Fibroblast of the aortic adventitia (primary cell): ENCODE measurements at places on chromosomes 12 and 14.
A peak's percentile ranks its signal among the peaks of the same experiment; 100 is the strongest.

GRCh38 chr14:89419973-89420482 is 3.0 kb upstream of the FOXN3 start:
- DNase-seq: no peak

DNA sequence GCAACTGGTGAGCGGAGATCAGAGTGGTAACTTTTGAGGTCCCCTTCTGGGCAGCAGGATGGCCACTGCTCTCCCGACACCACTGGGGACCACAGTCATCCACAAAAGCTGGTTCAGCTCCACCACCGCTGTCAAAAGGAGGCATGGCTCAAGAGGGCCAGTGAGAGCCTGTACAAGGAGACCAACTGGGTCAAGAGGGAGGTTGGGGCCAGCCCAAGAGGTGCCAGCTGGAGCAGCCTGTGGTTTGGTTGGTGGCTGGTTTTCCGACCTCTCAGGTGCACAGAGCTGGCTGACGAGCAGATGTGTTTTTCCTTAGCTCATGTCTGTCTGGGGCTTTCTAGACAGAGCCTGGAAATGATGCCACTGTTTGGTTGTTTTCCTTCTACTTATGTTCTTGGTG is 60.1 kb downstream of the ERH start:
- no peak for DNase-seq

DNA sequence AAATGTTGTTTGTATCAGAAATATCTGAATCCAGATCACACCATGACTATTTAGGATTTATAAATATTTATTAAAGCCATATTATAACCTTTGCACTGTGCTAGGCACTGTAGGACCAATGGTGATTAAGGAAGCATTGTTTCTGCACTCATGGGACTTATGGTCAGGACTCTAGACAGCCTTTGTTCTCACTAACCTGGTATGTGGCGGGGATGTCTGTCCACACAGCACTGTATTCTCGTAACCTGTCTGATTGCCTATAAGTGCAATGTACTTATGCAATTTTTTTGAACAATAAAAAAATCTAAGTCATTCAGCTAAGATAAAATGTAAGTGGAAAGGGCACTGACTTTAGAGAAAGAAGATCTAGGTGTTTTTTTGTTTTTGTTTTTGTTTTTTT is 6.7 kb upstream of the SSPN start:
- DNase-seq: no peak

DNA sequence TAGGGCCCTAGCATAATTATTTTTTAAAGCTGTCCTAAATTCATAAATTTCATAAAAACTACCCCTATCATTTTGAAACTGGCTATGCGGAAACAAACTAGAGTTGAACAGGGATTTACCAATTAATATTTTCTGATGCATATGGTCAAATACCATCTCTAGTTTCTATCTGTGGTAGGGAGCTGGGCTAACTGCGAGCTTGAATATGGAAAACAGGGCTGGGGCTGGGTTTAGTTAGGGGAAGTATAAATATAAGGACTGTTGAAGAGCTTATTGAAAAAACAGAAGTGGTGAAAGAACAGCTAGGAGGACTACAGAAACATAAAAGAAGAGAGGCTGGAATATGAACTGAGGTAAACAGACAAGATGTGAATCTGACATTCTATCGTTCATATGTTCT is 91.8 kb downstream of the SLC38A1 start:
- DNase-seq: no peak

- no peak for DNase-seq
These were observed 39.8 kb upstream of the DIO3 start for GRCh38 chr14:101521473-101521915.

DNA sequence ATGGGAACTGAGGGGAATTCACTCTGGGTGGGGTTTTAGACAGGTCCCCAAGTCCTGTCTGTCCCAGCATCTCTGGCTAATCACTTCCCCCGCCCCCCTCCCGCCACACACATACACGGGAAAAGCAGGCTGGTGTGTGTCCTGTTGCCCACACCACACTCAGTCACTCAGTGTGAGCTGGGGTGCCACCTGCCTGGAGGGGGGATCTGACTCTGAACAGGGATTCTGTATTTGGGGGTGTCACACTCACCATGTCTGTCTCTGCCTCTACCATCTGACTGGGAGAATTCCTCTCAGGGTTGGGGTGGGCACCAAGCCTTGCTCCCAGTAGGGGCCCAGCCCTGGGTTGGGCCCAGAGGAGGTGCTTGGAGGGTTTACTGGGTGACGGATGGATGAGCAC is 31.1 kb downstream of the SH2B3 start:
- DNase-seq: no peak

DNA sequence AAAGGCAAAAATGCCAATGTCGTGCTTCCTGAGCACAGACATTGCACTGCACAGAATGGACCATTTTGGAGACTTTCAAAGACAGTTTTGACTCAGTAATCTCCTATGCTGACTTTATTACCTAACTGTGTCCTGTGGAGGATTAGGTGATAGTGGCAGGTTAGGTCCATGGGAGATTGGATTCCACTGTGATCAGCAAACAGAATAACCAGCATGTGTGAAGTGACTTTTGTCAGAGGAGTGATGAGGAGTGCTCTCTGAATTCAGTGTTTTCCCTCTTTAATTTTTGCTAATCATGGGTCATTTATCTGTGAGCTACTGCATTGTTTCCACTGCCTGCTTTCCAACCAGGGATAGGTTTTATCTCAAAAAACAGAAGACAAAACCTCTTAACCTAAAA is 662.5 kb downstream of the DIO2 start:
- no peak for DNase-seq

- DNase-seq: no peak
These were observed 158.1 kb downstream of the AEBP2 start for GRCh38 chr12:19597167-19598026.

DNA sequence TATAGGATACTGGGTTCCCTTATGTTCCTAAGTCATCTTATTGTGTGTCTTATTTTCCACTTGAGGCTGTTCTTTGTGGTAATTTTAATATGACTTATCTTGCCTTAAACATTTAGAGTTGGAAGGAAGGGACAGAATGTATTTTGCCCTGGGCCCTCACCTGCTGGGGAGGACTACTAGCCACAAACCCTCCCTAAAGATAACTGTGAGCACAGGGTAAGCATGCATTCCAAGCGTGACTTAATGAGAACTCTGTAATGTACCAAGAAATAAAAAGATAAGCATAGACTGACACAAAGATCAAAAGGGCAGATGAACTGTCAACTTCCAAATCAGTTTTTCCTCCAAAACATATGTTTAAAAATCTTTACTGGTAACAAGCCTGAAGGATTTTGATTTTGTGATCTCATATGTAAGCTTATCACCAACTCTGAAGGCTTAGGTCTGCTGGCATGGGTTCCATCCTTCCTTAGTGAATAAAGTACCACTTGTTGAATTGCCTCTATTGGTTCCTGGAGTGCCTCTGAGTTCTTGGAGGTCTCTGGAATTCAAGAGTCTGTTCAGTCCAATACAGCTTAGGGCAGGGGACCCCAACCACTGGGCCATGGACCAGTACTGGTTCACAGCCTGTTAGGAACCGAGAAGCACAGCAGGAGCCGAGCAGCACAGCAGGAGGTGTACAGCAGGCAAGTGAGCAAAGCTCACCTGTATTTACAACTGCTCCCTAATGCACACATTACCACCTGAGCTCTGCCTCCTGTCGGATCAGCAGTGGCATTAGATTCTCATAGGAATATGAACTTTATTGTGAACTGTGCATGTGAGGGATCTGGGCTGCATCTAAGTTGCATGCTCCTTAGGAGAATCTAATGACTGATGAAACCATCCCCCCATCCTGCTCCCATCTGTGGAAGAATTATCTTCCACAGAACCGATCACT is 29.8 kb upstream of the NFYB start:
- DNase-seq: no peak

DNA sequence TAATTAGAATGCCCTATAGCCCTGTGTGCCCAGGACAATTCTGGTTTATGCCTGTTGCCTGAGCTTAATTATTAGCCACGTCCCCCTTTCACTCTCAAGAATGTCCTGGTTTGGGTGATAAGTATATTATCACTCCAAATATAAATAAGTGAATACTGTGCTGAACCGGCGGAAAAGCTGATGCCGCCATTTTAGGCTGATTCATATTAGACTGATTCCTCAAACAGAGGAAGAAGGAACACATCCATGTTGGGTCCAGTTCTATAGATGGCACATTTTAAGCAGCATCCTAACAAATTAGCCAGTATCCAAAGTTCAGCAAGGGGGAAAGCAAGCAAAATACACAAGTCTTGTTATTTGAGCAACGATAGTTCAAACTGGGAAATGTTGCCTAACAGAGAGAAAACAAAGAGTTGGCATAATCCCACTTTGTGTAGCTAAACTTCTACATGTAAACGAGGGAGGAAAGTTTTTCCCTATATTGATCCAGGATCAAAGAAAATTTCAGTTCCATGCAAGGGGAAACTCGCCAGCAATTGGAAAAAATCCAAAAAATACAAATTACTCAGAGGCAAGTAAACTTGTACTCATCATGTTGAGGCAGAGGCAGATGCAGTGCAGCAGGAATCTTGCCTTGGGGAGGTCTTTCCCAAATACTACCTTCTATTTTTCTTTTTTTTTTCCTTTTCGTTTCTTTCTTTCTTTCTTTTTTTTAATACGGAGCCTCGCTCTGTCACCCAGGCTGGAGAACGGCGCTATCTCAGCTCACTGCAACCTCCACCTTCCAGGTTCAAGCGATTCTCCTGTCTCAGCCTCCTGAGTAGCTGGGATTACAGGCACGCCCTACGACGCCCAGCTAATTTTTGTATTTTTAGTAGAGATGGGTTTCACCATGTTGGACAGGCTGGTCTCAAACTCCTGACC is 96.2 kb downstream of the ITPR2 start:
- DNase-seq: peak; percentile 57

GRCh38 chr12:45718306-45718705 is 11.2 kb upstream of the ARID2 start:
- no peak for DNase-seq

- no peak for DNase-seq
These were observed 58.1 kb downstream of the CPNE8 start for GRCh38 chr12:38847247-38847646.
